ENCODE measurements at places on chromosomes 7 and 10.

- no peak for DNase-seq
Observed at GRCh38 chr7:153628825-153629224, 423.4 kb upstream of the DPP6 start.

DNA sequence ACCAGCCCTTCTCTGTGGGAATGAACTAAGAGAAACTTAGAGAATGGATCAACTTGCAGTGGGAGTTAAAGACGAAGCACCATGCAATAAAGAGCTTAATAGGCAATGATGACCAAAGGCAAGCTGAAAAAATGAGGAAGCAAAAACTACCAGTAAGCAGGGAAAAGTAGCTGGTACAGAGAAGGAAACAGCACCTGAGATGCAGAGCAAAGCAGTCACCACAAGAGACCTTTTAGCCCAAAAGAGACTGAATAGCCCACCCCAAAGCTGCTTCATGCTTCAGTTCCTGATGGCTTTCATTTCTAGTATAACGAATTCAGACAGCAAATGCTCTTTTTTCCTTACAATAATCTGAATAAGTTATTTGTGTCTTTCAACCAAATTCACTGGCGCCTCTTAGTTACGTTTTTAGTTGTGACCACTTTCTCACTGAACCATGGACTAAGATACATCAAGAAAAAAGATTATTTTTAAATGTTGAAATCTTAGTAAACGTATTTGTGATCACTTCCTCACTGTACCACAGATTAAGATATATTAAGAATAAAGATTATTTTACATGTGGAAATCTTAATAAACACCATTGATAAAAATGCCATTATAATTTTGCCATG lies 76.0 kb downstream of the USP6NL start:
- DNase-seq = no peak

DNA sequence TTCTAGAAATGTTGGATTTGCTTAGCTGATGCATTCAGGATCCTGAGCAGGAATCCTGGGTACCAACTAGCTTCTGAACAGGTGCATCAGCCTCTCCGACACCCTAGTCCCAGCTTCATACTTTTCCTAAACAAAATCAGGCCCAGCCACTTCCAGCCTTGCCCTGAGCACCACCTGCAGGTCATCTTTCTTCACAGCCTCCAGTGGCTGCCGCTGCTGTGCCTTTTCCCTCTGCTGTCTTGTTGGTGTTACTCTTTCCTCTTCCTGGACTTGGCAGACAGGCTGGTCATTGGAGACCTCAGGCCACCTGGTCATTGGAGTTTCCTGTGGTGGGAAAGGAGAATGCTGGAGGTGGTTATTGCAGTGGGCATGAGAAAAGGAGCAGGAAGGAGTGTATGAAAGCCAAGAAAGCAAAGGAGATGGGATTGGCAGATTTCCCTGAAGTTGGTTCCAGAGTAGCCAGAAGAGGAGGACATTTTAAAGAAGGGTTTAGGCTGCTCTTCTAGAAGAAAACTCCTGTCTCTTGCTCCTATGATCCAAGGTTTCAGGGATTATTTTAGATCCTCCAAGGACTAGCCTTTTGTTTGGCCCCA lies 48.2 kb upstream of the NFKB2 start:
- peak; percentile 14 for DNase-seq

GRCh38 chr10:91137822-91138221 lies 82.6 kb upstream of the PCGF5 start:
- DNase-seq = no peak

DNA sequence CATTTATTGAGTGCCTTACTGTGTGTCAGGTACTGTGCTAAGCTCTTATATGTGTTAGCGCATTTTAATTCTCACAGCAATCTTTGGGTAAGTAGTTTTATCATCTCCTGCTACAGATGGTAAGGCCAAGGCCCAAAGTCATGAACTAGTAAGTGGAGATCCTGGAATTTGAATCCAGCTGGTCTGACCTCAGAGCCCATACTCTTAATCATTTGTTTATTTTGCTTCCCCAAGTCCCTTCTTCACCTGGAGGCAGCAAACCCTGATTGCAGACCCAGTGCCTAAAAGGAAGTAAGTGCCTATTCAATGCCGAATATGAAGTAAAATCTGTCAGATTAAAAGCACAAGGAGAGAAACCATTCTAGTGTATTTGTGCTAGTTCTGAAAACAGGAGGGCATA lies 182.9 kb upstream of the TCF7L2 start:
- no peak for DNase-seq

- no peak for DNase-seq
Observed at GRCh38 chr7:89958525-89959068, 195.7 kb upstream of the STEAP1 start.

DNA sequence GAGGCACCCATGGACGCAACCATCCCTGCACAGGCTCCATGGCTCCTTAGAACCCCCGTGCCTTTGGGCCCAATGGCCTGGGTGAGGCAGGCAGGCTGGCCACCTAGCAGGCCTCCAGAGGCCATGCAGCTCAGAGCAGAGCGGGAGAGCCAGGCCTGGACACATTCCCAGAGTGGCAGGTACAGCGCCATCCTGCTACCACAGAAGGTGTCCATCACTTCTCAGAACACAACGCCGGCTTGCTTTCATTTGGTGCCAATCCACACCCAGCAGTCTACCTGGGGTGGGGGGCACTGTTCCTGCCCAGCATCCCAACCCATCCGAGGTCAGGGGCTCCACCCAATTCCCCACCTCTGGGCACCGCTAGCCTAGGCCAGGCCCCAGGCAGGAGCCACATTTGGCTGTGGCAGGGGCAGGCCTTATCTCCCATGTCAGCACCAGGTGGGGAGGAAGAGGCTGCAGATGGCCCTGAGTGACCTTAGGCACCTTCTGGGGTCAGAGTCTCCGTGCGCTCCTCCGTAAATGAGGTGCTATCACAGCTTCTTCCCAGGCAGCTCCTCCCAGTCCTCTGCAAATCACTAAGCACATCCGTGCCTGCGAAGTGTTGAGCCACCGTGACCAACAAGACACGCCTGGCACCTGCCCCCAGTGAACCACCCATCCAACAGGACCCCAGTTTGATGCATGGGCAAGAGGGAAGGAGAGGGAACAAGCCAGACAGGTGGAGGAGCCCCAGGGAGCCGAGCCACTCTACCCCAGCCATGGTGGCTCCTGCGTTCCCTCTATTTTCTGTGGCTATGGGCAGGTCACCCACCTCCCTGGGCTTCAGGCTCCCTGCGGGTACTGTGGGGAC lies 14.2 kb downstream of the KCNH2 start:
- no peak for DNase-seq

DNA sequence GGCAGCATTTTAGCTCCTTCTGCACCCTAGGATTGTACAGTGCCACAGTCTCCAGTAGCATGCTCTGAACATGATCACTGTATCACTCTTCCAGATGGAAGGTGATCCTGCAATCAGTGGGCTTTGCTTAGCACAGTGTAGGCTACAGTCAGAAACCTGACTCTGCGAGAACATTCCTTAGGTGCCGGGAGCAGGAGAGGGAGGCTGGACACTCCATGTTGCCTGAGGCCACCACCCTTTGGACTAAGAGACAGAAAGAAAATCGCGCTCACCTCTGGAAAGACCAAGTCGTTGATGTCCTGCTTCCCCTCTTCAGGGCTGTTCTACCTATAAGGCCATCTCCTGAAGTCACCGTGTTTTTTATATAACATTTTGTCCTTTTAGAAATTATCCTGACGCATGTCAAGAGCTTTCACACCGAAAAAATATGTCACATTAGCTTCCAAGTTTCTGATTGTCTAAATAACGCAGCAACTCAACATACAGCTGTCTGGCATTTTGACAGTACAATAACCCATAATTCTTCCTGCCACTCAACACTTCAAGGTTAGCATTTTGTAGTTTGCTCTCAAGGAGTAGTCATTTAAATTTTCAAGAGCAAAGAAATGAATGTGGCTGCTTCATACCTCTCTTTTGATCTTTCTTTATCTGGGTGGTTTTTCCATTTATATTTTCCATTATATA lies 563.1 kb downstream of the LRMDA start:
- DNase-seq = no peak

DNA sequence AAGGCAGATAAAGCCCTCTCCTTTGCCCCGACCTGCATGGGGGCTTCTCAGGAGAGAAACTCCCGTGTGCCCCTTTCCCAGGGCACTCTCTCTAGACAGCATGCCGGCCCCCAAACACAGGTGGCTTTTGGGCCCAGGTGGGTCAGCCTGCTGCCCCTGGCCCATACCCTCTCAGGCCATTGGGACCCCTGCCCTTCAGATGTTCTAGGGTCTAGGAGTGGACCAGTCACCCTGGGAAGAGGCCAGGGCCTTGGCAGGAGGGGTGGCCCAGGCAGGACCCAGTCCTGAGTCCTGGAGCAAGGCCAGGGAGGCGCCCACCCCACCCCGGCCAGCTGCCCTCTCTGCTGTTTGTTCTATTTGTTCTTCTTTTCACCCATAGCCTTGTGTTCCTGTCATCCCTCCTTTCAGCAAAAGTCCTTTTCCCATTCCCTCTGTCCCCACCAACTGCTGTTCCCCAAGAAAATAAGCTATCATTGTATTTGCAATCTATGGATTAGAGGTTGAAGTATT lies 9.3 kb upstream of the SEC24C start:
- DNase-seq = no peak

GRCh38 chr7:156918635-156919034 lies 25.7 kb upstream of the LMBR1 start:
- no peak for DNase-seq

- no peak for DNase-seq
Observed at GRCh38 chr10:124378881-124379471, 39.7 kb downstream of the OAT start.

- DNase-seq = no peak
Observed at GRCh38 chr7:29282819-29283414, 88.3 kb downstream of the CHN2 start.

DNA sequence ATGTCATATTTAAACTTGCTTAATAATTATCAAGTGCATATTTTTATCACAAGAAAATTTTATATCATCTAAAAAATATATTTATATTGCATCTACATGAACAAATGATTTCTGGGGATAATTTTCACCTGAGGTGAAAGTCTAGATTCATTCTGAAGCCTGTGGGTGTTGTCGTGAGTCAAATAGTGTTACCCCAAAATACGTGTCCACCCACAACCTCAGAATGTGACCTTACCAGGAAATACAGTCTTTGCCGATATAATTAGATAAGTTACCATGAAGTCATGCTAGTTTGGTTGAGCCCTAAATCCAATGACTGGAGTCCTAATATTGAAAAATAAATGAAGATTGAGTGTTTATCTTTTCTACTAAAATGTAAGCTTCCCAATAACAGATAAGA lies 203.0 kb upstream of the MDFIC start:
- no peak for DNase-seq

- DNase-seq = peak; percentile 85
Observed at GRCh38 chr10:124388823-124389612, 29.7 kb downstream of the OAT start.

DNA sequence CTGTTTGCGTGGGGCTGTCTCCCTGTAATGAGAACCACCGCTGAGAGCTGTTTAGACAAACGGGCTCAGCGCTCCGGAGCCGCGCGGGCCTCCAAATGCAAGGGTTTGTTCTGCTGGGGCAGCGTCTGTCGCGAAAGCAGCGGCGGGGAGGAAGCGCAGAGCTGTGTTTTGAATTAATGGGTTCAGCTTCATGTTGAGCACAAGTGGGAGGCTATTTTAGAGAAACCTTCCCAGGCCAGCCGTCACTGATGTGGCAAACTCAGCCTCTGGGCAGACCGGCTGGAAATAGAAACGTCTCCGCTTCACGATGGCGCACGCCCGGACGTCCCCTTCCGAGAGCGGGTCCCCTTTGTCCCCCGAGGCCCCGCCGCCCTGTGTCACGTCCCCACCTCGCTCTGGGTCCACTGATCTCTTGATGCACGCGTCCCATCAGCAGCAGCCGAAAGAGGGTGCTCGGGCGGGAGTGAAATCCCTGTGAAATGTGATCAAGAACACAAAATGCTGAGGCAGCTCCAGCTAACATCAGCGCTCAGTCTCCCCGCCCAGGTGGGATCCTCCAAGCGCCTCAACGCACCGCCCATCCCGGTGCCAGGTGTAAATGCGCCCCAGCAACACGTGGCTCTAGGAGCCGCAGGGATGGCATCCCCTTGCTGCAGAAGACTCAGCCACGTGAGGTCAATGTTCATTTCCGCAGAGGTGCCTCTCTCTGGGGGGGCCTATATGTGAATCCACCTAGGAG lies 44.9 kb downstream of the BAMBI start:
- DNase-seq = peak; percentile 38

DNA sequence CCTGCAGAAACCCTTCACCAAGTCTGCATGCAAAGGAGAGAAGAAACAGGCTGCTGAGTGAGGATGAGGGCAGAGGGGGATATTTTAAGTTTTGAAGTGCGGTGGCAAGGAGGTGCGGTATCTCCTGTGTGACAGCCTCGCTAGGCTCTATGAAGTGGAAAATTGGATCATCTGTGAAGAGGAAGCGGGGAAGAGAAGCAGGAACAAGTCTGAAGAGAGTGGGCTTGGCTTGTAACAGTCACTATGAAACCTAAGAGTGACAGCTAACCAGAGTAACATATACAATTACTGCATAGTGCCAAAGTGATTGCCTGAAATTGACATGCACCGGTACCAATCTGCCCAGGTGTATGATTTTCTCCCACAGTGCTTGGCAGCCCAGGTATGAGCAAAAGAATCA lies 287.5 kb upstream of the KLF14 start:
- no peak for DNase-seq

DNA sequence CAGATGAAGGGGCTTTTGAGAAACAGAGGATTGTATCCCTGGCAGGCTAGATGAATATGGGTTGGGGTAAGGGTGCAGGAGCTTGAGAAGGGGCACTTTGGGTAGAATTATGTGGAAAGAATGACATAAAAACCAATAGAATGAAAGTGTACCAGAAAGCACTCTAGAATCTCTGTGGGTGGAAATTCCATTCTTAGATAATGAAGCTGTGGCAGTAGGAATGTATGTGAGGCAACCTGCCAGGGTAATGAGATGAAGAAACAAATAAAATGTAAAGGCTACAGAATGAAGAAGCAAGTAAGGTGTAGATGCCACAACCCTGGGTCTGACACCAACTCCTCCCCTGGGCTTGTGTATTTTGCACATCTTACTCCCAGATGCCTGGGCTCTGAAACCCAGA lies 16.8 kb downstream of the NOBOX start:
- peak; percentile 80 for DNase-seq

DNA sequence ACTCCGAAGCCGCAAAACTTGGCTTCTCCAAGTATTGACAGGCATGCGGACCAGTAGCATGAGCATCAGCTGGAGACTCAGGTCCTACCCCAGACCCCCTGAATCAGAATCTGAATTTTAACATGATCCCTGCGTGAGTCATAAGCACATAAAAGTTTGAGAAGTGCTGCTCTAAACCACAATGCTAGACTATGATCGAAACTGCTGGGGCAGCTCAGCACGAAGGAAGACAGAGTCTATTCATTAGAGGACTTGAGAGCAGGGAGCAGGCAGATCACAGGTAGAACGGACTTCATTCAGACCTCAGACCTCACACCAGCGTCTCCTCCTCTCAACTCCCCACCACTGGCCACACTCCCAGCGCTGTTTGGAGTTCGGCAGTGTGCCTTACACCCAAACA lies 16.9 kb downstream of the CAMK2G start:
- peak; percentile 68 for DNase-seq
